Activated T-cell treated with anti-CD3 and anti-CD28 coated beads, Interleukin-2, amount 50 U/mL, for 72 hours (primary cell): ENCODE measurements at places on chromosomes 11 and 22. TPM values are rescaled to one million over a fixed set of nuclear protein-coding genes. Genes with fewer than 3 reads are reported as not detected.

- DNase-seq, result no peak
These were observed 55.3 kb upstream of the GAB2 start for GRCh38 chr11:78472905-78473304.

GRCh38 chr11:8018484-8019313 lies 31.6 kb downstream of the EIF3F start:
- peak; percentile 66 for DNase-seq

DNA sequence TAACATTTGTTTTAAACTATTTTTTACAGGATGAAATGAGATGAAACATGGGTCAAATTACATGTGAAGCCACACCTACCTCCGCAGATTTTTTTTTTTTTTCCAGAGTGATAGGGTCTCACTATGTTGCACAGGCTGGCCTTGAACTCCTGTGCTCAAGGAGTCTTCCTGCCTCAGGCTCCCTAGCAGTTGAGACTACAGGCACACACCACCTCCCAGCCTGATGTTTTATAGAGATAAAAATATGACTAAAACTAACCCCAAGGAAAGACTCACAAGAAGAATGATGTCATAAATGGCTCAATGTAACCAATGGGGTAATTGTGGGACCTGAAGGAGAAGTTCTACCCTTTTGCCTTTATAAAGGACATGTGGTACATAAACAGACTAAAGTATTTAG lies 52.3 kb upstream of the SOX6 start:
- no peak for DNase-seq

DNA sequence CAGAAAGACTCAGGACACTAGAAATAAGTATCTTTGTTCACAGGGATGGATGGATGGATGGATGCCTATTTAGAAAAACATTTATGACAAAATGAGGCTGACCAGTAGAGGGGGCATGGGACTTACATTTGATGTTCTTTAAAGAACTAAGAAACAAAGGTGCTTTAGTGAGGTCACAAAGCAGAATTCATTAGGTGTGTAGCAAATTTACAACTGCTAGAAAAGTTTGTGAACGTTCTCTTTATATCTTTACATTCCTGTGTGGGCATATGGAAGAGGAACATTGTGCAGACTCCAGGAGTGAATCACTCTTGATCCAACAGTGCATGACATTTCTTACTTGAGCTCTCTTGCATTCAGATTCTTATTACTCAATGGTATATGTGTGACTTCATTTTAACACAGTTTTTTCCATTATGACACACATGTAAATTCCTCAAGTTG lies 15.8 kb upstream of the SIK2 start:
- DNase-seq, result peak; percentile 49

GRCh38 chr11:46302866-46303265 lies 25.4 kb downstream of the CREB3L1 start:
- no peak for DNase-seq

GRCh38 chr11:102390667-102391465 lies 43.9 kb downstream of the BIRC2 start:
- peak; percentile 63 for DNase-seq

DNA sequence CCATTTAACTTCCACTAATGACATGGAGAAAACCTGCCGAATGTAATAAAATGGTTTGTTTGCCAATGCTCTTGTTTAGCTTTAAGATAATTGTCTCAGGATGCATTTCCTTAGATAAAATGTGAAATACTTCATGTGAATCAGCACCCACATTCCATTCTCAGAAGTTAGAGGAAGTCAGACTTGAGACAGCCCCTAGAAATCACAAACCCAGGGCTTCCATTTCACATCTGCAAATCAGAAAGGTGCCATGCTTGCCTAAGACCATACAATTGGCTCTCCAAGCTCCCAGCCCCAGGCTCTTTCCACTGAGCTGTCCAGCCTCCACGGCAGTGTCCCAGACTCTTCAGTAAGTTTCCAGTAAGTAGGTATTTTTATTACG lies 35.6 kb upstream of the ADORA2A start:
- DNase-seq, result no peak

- DNase-seq, result no peak
These were observed 405.5 kb downstream of the MIAT start for GRCh38 chr22:27062910-27063309.

- no peak for DNase-seq
These were observed 10.1 kb upstream of the LRP5 start for GRCh38 chr11:68302256-68302655.

DNA sequence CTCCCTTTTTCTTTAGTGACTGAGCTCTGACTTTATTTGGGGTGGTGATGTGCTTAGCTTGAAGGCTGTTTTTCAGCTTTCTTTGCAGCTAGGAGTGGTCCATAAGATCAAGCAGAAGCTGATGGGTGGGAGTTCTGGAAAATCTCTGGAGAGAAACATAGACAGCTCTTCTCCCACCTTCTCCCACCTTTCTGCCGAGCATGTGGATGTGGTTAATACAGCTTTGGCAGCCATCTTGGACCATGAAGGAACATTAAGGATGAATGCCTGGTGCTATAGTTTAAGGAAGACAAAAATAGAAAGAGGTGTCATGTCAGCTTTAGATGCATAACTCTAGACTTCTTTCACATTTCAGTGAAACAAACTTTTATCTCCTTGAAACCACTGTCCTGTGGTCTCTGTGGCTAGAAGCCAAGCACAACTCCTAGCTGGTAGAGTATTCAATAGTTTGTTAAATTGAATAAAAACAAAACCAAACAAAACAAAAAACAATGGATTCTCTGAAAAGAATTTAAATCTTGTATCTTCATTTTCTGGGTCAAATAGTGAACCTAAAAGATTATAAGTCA lies 203.6 kb upstream of the SESN3 start:
- no peak for DNase-seq

GRCh38 chr11:34585304-34585734 lies 35.6 kb upstream of the EHF start:
- no peak for DNase-seq

DNA sequence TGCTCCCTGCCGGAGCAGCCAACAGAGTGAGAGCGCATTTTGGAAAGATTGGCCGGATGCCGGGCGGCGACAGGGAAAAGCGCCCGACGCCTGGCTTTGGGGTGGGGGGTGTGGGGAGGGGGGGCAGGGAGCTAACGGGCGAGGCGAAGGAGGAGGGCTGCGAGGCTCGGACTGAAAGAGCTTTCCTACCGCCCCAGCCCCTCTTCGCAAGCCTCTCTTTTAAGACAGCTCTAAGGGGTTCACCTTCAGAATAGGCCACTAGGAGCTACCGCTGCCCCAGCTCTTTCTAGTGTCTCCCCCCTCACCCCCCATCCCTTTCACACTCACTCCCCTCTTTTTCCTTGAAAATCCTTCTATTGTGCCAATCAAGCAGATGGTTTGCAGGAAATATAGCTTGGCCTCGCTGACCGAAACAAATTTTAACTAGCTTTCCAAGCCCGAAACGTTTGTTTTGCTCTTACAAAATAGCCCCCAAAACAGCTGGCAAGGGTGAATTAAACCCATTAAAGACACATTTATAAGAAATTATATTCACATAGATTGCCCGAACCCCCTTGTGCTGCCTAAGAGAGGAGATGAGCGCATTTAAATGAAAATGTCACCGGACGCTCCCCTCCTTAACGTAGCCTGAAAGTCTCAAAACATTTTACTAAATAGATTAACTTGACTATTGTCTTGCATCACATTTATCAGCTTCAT lies 3.7 kb upstream of the DBX1 start:
- DNase-seq, result no peak

DNA sequence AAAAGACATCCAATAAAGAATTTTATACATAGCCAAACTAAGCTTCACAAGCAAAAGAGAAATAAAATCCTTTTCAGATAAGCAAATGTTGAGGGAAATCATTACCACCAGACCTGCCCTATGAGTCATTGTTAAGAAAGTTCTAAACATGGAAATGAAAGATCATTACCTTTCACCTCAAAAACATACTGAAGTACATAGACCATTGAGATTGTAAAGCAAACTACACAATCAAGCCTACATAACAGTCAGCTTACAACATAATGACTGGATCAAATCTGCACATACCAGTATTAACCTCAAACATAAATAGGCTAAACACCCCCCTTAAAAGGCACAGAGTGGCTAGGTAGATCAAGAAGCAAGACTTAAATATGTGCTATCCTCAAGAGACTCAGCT lies 501.0 kb upstream of the LUZP2 start:
- no peak for DNase-seq

DNA sequence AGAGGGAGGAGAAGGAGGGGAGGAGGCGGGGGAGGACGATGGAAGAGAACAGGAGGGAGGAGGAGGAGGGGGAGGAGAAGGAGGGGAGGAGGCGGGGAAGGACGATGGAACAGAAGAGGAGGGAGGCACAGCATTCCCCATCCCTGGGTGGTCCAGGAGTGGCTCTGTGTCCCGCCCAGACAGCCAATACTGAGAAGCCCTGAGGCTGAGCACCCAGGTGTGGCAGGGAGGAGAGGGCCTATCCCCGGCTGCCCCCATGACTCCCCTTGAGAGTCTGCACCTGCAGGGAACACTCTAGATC lies 717 bp downstream of the MRGPRE start:
- DNase-seq, result no peak

GRCh38 chr22:38751422-38752346 lies 4.1 kb downstream of the SUN2 start:
- peak; percentile 76 for DNase-seq

DNA sequence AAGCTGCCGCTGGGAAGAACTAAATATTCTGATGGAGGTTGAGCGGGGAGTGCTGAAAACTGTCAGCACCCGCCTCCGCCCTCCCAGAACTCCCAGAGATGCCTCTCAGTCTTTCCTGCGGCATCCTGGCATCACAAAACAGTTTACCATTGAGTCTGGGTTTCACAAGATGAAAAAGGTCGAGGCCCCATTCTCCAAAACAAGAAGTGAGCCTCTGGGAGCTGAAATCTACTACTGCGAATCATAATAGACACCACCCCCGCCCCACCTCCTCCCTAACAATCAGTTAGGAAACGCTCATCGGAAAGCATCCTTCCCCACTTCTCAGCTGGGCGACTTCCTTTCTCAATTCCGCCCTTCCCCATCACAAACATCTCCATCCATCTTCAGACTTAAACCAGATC lies 1.0 kb downstream of the SUN2 start:
- DNase-seq, result no peak

- peak; percentile 21 for DNase-seq
These were observed 262.5 kb downstream of the DCDC1 start for GRCh38 chr11:31106968-31107576.

DNA sequence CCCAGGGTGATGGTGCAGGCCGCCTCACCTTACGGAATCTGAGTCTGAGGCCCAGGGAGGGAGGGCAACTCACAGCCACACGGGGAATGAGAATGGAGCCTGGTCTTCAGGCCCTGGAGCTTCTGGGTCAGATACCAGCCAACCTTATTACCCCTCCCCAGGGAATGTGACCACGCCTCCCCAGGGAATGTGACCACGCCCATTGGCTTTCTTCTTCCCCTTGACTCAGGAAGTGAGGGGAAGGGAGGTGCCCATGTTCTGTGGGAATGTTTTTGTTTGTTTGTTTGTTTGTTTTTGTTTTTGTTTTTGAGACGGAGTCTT lies 57.5 kb upstream of the RBFOX2 start:
- no peak for DNase-seq

GRCh38 chr11:86592047-86592591 lies 80.3 kb downstream of the ME3 start:
- DNase-seq, result no peak

- DNase-seq, result peak; percentile 83
These were observed at the start of gene ADM2 for GRCh38 chr22:50481440-50482106. Gene ADM2, plus strand, starts transcription at chr22:50481543. Its CDS starts 305 bp downstream, at chr22:50481848.

GRCh38 chr11:74001822-74002286 lies 7.0 kb downstream of the UCP3 start:
- DNase-seq, result no peak

Gene SMIM35
- 0.36 TPM for total RNA-seq

Gene SLC43A3
- total RNA-seq, result 169 TPM

Gene SSH3
- 13.3 TPM for total RNA-seq

Gene MIOX
- total RNA-seq, result 5.2 TPM

Gene SLC17A6
- total RNA-seq, result not detected

Gene MPST
- total RNA-seq, result 28.1 TPM

Gene MOB2
- 31.0 TPM for total RNA-seq

Gene MMP10
- total RNA-seq, result not detected

Gene MS4A6A
- not detected for total RNA-seq

Gene UPK2
- 0.53 TPM for total RNA-seq

Gene SLCO2B1
- total RNA-seq, result not detected

Gene PTGDR2
- 0.17 TPM for total RNA-seq
